ENCODE measurements at places on chromosomes 7 and 10.

GRCh38 chr10:128626397-128627000, 500.3 kb upstream of the MKI67 start:
- no peak for DNase-seq

DNA sequence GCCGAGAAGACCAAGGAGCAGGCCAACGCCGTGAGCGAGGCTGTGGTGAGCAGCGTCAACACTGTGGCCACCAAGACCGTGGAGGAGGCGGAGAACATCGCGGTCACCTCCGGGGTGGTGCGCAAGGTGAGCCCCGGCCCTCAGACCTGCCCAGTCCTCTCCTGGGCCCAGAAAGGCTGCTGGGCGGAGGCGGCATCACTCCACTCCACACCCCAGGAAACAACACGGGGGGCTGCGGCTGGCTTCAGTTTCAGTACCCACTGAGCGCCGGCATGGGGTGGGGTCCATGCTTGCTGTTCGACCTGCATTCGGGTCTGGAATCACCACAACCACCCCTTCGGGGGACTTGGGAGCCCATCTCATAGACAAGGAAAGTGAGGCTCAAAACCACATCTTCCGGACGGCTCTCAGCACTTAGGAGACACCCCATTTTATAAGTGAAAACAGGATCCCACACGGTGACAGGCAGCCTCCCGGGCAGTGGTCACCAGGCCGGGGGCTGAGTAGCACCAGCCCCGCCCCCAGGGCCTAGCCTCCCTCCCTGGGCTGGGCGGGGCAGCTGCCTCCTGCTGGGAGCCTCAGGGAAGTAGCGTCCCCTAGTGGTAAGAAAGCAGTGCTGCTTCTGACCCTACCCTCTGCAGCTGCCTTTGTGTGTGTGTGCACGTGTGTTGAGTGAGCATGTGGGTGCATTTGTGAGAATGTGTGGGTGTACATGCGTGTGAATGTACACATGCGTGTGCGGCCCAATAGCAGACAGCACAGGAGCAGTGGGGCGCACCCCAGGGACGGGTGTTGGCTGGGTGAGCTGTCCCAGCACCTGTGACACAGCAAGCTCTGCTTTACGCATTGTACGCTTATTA, 1.8 kb downstream of the SNCG start:
- DNase-seq, result peak; percentile 67

DNA sequence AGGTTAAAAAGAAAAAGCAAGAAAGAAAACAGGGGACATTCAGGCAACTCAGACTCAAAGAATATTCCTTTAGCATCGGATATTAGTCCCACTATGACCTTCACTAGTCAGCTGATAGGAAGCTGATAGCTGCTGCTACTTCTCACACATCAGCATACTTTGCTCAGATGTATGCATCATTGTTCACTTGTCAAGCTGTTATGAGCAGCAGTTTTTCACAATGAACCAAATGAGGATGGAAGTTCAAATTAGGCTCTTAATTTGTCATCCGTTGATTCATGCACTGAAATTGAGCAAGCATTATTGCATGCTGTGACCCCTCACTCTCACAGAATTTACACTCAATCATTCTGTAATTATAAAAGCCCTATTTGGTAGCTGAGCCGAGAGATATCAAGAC, 257.7 kb downstream of the SNX13 start:
- peak; percentile 15 for DNase-seq

DNA sequence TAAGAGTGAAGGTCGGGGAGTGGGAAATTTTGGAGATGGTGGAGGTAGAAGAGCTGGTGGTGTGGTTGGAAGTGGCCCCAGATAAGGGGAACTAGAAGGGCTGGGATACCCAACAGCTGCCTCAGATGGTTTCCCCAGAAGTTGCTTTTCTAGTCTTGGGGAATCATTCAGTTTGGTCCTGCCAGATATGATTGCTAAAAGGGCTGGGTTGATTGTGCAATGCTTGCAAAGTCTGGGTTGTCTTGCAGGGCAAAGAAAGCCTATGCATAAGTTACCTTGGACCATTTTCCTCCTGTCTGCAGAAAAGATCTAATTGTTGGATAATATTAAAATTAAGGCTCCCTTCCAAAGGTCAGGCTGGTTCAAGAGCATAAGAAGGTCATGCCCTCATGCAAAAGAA, 213.8 kb upstream of the ZNF804B start:
- no peak for DNase-seq

- no peak for DNase-seq
Measured at GRCh38 chr7:108643136-108643535, 73.5 kb downstream of the DNAJB9 start.

DNA sequence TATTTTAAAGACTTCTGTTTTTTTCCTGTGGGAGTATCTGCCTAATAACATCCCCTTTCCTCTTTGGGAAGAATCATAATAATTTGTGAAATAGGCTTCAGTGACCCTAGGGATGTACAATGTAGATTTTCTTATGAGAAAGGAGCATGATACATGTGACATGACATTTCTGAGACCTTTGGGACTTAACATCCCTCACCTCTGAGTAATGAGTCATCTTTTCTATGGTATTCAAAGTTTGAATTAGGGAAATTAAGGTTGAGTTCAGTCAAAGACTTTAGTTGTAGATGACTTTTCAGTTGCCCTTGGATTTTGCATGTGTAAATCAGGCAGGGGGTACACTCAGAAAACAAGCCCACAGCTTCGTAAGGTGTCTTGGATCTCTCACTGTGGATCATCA, 14.3 kb downstream of the GRK5 start:
- no peak for DNase-seq

DNA sequence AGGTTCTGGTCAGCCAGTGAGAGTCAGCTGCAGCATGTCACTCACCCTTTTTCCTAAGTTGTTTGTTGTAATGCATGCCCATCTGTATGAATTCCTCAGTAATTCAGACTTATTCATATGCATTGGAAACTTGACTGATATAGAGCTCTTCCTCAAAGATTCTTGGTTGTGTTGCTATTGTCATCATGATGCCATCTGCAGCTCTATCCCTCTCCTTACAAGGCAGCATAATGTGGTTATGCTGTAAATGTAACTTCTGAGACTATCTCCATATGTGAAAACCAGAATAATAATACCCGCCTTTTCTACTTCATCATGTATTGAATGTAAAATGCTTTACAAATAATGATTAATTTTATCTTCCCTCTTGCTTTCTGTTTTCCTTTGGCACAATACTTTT, 252.6 kb upstream of the MTPN start:
- no peak for DNase-seq

- DNase-seq, result no peak
Measured at GRCh38 chr7:131931370-131931769, 374.9 kb upstream of the PODXL start.

- DNase-seq, result peak; percentile 17
Measured at GRCh38 chr10:114172776-114173602, 1.0 kb downstream of the CCDC186 start.

DNA sequence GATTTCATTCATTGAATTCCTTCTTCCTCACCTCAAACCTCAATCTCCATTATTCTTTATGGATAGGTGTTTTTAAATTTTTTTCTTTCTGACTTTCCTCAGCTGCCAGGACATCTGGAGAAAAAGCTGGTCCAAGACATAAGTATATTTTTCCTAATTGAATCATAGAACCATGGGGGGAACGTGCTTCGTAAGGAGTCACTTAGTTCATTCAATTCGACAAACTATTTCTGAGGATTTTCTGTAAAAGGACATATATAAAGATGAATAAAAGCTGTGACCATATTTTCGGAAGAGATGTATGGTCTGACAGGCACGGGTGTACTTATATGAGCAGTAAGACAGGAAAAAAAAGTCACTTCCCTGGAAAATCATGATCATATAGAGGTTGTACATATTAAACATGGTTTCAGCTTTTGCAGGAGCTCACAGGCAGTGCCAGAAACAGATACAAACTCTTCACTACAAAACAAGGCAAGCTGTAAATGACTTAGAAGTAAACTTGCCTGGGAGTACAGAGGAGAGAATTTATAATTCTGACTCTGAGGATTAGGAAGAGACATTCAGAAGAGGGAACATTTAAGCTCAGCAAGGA, 88.2 kb upstream of the EGR2 start:
- no peak for DNase-seq

- peak; percentile 64 for DNase-seq
Measured at GRCh38 chr10:68135922-68136792, 26.9 kb downstream of the MYPN start.

- DNase-seq, result no peak
Measured at GRCh38 chr7:54111814-54112511, 430.2 kb upstream of the VSTM2A start.

GRCh38 chr10:598415-599170, 90.9 kb downstream of the DIP2C start:
- peak; percentile 94 for DNase-seq

GRCh38 chr10:100510533-100511308, 8.9 kb downstream of the SEC31B start:
- DNase-seq, result no peak

DNA sequence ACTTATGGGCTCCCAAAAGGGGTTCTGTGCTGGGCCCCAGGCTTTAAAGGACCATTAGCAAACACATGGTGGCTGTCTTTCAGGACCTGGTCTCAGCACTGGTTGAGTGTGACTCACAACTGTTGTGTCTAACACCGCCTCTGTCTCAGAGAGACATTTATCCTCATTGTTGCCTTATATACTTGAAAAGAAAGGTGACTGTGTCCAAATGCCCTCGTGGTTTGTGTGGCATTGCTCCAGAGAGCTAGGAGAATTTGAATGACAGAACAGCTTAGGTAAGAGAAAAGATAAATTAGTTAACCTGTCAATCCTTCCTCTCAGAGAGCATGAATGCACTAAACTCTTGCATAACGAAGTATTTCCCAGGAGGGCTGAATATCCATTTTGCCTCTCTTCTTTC, 14.5 kb upstream of the FAM13C start:
- no peak for DNase-seq

DNA sequence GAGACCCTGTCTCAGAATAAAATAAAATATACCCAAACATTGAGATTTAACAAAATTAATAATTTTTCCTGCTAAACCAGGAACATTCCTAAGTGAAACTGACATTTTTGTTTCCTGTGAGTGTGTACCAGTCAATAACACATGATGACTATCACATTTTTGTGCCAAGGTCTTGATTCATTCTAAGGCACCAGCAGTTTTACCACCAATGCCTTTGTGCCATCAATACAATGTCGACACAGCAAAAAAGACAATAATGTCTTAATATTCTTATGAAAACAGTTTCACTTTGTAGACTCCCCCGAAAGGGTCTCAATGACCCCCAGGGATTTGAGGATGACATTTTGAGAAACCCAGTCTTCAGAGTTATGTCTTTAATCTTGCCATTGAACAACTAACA, 7.2 kb upstream of the CADPS2 start:
- DNase-seq, result no peak

- no peak for DNase-seq
Measured at GRCh38 chr7:139080905-139081304, 28.6 kb downstream of the ZC3HAV1 start.
